Activated T-helper 9 cell treated with anti-CD3 and anti-CD28 coated beads, Interleukin-2, amount 50 U/mL, for 16 hours (primary cell): ENCODE measurements at places on chromosomes 16 and 17.

DNA sequence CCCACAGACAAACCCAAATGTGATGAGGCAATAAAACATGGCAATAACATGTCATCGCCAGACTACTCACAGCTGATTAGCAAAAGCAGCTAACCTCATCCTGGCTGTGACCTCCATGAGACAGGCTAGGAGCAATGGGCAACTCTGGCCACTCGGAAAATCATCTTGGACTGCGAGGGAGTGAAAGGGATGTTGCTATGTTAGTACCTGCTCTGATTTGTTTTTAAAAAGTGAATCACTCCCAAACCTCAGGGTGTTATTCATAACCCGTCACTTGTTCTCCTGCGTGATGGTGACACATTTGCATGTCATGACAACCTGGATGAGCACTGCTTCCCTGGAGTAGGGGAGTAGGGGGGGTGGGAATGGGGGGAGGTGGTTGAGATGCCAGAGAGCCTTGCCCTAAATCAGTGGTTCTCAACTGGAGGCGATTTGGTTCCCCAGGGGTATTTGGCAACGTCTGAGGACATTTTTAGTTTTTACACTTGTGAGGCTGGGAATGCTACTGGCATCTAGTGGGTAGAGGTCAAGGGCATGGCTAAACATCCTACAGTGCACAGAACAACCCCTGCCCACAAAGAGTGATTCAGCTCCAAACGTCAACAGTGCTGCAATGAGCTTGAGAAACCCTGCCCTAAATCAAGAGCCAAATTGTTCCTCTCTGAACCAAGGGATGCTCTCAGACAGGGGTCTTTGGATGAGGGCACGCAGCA lies 241.7 kb downstream of the SOX9 start:
- no peak for DNase-seq

GRCh38 chr16:52451971-52452421 lies 94.9 kb downstream of the TOX3 start:
- no peak for DNase-seq

DNA sequence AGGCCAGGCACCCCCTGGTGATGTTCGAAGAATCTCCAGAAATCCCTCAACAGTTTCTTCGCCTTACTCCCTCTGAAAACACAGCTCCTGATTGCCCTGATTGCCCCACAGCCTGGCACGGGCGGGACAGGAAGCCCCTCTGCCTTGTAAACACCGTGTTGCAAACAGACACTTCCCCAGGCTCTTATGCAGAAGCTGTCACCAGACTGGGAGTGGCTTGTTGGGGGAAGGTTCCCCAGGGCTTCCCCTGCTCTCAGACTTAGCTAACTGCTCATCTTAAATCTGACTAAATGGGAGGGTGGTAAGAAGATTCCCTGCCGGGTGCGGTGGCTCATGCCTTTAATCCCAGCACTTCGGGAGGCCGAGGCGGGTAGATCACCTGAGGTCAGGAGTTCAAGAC lies 11.2 kb downstream of the PIK3R5 start:
- peak; percentile 56 for DNase-seq

GRCh38 chr16:70681382-70682238 lies 4.2 kb downstream of the MTSS2 start:
- no peak for DNase-seq

- no peak for DNase-seq
Measured at GRCh38 chr17:77182205-77183172, 41.7 kb downstream of the SEC14L1 start.

DNA sequence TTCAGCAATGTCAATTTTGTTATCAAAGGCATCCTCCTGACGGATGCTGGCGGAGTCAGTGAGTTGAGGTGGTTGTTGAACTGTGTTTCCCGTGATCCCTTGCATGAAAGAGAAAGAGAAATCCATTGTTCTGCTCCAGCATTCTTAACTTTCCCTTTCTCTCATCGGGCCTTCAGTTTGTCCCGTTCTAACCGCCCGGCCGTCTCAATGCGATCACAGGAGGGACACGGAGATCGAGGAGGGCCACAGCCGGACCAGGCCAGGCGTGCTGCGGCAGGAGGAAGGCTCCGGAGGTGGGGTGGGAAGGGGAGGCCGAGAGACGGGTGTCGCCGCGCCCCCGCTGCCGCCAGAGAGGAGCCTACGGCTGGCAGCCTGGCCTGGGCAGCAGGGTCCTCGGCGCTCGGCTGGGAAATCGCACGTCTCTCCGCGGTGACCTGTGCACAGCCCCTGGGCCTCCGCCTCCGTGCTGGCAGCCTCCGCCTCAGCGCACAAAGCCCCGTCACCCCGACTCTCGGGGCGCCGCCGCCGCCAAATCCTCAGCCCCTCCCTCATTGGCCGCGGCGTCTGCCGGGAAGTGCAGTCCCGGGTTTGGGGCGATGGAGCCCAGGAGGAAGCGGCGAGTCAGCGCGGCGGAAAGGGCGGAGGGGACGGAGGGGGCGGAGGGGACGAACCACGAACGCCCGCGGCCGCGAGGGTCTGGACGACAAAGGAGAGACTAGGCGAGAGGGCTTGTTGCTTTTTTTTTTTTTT lies 38.1 kb downstream of the SOST start:
- peak; percentile 63 for DNase-seq

DNA sequence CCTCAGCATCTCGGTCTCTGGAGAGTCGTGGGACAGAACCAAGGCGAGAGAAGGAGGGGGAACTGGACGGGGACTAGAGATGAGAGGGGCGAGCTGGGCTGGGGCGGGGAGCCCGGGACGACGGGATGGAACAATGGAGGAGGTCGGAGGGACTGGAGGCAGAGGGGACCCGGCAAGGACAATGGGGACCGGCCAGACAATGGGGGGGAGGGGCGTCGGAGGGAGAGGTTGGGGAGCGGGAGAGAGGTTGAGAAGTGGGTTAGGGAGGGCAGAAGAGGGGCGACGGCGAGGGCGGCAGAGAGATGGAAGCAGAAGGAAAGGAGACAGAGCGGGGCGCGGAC lies 719 bp downstream of the NGFR start:
- DNase-seq, result no peak

- DNase-seq, result no peak
Measured at GRCh38 chr17:63335831-63336230, 110.3 kb downstream of the CYB561 start.

DNA sequence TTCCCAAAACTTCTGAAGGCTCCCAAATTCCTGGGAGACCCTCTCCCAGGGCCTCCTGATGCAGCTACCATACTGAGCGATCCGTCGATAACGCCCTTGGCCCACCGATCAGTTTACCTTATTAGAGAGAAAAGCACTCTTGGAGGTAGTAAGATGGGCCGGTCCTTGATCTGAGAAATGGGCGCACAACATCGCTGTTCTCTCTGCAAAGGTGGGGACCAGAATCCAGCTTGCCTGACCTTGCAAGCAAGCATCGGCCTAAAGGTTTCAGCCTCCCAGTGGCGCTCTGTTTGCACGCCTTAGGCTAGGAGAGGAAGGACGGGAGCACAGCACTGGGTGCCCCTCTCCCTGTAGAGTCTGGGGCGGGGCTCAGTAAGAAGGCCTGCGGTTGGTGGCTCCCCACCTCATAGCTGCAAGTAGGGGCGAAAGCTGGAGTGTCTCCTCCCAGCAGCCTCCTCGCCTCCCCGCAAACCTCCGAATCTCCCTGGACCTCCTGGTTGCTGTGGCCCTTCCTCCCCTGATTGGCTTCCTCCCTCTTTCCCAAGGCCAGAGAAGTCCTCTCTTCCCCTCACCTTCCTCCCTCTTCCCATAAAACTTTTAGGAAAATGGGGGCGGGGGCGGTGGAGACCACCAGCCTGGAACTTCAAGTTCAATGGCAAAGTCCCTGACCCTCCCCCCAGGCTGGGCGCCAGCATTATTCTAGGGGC lies at the start of gene PRAC1:
Gene PRAC1 (minus strand): TSS at position 318 of the 707 bp plus-strand sequence. CDS start 126 bp downstream, at position 192.
- no peak for DNase-seq

GRCh38 chr16:50645563-50646220 lies 35.4 kb downstream of the SNX20 start:
- no peak for DNase-seq

DNA sequence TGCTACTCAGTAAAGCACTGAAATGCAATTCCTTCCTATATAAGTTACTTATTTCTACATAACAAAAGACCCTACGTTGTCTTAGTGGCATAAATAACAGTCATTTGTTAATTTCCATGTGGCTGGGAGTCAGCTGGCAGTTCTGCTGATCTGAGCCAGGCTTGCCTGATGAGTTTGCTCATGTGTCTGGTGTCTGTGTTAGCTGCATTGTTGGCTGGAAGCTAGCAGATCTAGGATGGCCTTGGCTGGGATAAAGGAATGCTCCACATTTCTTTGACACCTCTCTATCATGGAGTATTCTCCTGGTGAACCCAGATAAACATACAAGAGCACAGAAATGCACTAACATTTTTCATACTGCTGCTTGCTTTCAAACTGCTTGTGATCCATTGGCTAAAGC lies 264.4 kb upstream of the MON1B start:
- DNase-seq, result no peak

DNA sequence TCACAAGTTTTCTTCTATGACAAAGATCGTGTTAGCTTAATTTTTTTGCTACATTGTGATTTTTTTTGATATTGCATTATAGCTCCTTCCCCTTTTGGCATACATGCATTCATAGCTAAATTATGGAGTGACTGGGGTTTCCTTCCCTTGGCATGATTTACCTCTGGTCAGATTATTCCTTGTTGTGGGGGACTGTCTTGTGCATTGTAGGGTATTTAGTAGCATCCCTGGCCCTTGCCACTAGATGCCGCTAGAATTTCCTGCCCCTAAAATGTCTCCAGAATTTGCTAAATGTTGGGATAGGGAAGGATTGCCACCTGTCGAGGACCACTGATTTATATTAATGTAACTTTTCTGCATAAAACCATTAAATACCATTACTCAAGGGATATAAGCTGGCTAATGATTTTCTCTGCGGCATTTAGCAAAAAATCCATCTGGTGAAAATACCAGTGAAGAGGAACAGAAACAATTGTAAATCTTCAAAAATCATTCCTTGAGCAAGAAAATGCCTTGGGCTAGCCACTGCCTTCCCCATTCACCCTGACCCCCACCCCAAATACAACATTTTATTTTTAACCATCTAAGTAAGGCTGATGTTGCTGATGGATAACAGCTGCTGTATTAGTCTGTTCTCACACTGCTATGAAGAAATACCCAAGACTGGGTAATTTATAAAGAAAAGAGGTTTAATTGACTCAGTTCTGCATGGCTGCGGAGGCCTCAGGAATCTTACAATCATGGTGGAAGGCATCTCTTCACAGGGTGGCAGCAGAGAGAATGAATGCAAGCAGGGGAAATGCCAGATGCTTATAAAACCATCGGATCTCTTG lies 195.2 kb downstream of the MAP2K6 start:
- DNase-seq, result no peak

DNA sequence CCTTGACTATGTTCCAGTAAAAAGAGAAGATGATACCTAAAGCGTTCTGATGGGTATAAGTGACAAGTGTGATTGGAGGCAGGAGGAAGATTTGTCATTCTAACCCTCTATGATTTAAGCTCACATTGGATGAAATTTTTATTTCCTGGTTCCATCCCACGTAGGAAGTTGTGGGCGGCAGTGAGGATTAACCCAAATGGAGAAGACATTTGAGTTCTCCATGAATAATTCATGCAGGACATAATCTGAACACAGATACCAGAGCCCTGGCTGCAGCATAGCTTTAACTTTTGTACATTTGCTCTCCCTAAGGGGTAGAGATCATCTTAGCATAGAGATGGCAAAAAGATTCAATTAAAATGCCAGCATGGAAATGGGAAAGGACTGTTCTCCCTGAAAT lies 146.3 kb downstream of the SLC39A11 start:
- DNase-seq, result no peak

DNA sequence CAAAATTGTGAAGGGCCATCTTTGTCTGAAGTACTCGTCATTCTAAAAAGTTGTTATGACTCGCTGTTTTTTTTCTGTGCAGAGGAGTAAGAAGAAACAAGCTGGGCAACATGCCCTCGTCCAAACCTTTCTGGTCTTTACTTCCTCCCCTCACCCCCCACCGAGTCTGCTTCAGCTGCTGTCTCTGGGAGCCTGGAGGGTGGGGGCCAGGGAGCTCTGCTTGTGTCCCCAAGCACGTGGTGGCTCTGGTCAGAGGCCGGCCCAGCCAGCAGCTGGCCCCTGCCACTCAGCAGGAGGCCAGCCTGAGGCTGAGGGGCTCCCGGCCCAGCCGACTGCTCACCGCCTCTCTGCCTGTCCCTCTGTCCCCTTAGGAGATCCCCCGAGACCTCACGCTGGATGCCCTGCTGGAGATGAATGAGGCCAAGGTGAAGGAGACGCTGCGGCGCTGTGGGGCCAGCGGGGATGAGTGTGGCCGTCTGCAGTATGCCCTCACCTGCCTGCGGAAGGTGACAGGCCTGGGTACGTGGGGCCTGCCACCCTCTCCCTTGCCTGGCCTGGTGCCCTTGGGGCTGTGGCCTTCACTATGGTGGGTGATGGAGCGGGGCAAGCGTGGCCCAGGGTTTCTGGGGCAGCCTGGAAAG lies 53.7 kb upstream of the LGALS9 start:
- no peak for DNase-seq

DNA sequence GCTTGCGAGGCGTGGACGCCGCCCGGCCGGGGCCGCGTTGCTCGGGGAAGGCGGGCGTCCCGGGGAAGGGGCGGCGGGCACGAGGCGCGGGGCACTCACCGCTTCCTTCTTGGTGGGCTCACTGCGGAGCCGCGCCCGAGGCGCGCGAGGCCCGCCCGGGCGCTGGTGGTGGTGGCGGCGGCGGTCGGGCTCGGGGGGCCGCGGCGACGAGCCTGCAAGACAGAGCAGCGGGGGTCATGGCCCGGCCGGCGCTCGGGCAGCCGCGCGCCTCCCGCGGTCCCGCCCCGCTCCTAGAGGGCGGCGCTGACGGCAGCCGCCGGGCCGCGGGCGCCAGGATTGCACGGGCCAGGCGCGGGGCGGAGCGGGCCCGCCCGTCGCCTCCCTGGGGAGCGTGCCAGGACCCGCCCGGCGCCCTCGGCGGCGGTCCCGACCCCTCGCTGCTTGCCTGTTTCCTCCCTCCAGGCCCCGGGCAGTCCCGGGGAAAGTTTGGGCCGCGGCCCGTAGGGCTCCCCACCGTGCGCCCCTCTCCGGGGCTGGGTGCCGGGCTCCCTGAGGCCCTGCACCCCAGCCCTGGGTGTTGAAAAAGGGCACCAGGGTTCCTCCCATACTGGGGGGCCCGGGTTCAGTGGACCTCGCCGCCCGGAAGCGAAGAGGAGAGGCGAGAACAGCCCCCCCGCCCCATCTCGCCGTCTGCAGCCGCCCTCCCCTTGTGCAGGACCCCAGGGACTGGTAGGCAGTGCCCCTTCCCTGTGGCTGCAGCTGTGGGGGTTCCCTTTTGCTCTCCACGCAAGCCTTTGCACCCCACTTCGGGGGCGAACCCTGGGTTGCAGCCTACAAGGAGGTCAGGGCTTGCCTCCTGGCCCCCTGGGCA lies at the start of gene C16orf74:
Gene C16orf74 (minus strand): TSS at position 270 of the 871 bp plus-strand sequence. CDS start 15,879 bp downstream, outside the sequence.
- DNase-seq, result no peak

GRCh38 chr17:78558989-78559388 lies 18.2 kb downstream of the DNAH17 start:
- DNase-seq, result no peak

DNA sequence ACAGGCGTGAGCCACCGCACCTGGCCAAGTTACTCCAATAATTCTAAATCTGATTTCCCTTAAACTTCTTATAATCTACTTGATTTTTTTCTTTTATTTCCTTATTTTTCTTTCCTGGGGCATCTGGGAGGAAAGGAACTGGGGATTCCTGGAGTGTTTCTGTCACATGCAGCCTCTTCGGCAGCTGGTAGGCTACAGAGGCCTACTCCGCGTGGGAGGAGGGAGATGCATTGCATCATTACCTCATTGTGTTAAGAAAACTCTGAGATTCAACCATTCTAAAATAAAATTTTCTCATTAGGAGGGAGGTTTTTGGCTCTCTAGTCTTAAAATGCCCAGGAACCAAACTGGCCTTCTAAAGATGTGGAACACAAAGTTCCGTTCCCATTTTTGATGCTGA lies 64.0 kb downstream of the SOX9 start:
- DNase-seq, result no peak

- no peak for DNase-seq
Measured at GRCh38 chr16:16871196-16871595, 492.3 kb downstream of the NPIPA7 start.
